ENCODE measurements at places on chromosomes 7 and 10. TPM values are rescaled to one million over a fixed set of nuclear protein-coding genes. Genes with fewer than 3 reads are reported as not detected.

Gene NUB1
- total RNA-seq = 42.6 TPM

DNA sequence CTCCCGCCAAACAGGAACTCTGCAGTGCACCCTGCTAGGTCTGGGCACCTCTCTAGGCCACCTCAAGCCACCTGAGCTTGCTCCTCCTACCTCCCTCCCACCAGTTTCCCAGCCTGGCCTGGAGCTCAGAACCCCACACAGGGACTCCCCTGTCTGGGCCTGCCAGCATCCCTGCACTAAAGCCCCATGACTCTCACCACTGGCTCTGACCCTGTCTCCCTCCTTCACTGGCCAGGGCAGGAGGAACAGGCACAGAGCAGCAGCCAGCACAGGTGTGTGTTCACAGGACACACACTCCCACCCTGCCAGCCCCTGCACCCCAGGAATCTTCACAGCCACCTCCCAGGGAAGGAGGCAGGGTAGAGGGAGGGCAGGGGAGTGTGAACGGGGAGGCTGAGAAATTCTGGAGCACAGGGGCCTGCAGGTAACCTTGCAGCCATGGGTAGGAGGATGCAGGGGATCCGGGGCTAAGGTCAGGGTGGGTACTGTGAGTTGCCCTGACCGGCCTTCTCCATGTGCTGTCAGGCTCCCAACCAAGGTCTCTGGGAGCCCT, 13.9 kb upstream of the ANTXRL start:
- H3K27ac ChIP-seq = no peak overlapping the region
- no peaks in the 10 kb centered on the region for H3K27me3 ChIP-seq
- H3K4me3 ChIP-seq = no peak overlapping the region
- DNase-seq = peak; percentile 2

DNA sequence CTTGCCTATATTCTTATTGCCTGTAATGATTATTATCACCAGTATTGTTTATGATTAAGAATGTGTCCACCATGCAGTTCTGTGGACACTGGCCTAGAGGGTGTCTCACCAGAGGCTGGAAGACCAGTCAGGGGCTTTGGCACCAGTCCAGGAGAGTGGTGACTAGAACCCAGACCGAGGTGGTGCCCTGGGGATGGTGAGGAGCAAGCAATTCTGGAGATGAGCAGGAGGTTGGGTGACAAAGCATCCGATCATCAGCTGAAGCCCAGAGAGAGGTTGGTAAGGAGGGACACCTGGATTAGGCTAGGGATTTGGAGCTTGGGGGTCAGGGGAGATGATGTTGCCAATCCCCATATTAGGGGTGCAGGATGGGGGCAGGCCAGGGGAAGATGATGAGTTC, 124.4 kb downstream of the EMX2 start:
- no peak overlapping the region for H3K27ac ChIP-seq
- H3K4me3 ChIP-seq = no peak overlapping the region
- no peaks in the 10 kb centered on the region for H3K27me3 ChIP-seq
- H3K4me1 ChIP-seq = no peaks in the 10 kb centered on the region
- no peak for DNase-seq

- no peaks in the 10 kb centered on the region for H3K4me1 ChIP-seq
- no peaks in the 10 kb centered on the region for H3K36me3 ChIP-seq
- DNase-seq = no peak
- no peak overlapping the region for H3K4me3 ChIP-seq
- H3K27me3 ChIP-seq = no peaks in the 10 kb centered on the region
- no peak overlapping the region for H3K27ac ChIP-seq
Observed at GRCh38 chr10:78475437-78475836, 441.8 kb downstream of the RPS24 start.

GRCh38 chr7:46838463-46838862, 743.4 kb downstream of the TNS3 start:
- no peak overlapping the region for H3K27ac ChIP-seq
- H3K4me1 ChIP-seq = no peaks in the 10 kb centered on the region
- no peak overlapping the region for H3K4me3 ChIP-seq
- H3K36me3 ChIP-seq = no peaks in the 10 kb centered on the region
- no peak for DNase-seq
